ENCODE measurements at places on chromosomes 5 and 9. TPM values are rescaled to one million over a fixed set of nuclear protein-coding genes. Genes with fewer than 3 reads are reported as not detected.

GFPT2 gene
- polyA plus RNA-seq, result 11.6 TPM

DNA sequence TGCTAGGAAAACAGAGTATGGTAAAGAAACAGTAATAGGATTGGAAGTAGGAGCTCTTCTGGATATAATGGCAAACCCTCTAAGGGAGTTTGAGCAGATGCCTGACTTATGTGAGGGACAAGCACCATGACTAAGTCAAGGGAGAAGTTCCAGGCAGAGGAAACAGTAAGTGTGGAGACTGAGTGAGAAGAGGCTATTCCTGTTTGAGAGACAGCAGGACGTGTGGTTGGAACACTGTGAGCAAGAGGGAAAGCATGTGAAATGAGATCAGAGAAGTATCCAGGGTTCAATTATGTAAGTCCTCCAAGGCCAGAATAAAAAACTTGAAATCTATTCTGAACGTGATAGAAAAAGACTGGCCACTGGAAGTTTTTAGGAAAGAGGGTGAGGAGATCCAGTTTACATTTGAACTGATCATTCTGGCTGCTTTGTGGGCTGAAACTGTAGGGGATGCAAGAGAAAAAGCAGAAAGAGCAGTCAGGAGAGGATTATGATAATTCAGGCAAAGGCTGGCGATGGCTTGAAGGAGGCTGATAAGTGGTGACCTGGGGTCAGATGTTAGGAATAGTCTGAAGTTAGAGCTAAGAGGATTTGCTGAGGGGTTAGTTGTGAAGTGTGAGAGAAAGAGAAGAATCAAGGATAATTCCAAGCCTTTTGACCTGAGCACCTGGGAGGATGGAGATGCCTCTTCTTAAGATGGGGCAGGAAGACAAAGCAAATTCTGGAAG is 19.2 kb downstream of the DMAC1 start:
- DNase-seq, result peak; percentile 22

PRRX2 gene
- polyA plus RNA-seq, result 2.3 TPM

DNA sequence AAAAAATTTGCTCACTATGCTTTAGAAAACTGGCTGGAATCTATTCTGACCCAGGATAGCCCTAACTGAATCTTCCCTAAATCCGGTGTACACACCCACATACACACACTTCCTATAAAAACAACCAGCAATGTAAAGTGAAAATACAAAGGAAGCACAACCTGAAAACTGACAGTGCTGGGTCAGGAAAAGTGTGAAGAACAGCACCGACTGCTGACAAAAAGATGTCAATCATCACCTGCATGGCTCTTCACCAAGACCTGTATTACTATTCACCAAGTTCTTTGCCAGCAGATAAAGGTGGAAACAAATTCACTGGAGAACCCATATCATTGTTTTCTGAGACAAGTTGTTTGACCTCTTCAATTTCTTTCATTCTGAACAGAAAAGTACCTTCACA is 293.8 kb upstream of the GRAMD2B start:
- DNase-seq, result no peak

DNA sequence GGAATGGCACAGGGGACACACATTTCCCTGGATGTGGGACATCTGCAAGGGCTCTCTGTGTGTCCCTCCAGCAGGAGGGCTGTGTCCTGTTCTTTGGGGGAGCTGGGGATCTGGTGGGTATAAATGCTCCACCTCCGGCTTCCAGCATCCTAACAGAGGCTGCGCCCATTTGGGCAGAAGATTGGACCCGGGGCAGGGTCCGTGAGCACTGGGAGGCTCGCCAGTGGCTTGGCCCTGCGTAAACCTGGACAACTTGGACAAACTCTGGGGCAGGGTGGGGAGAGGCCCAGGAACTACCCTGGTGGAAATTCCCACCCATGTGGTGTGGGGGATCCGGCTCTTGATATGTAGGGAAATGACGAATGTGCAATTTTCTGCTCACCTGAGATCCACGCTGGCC is 80.9 kb downstream of the GADD45G start:
- no peak for DNase-seq

LMX1B gene
- polyA plus RNA-seq, result 0.34 TPM

- no peak for DNase-seq
Observed at GRCh38 chr5:36790847-36791246, 85.7 kb upstream of the NIPBL start.

DNA sequence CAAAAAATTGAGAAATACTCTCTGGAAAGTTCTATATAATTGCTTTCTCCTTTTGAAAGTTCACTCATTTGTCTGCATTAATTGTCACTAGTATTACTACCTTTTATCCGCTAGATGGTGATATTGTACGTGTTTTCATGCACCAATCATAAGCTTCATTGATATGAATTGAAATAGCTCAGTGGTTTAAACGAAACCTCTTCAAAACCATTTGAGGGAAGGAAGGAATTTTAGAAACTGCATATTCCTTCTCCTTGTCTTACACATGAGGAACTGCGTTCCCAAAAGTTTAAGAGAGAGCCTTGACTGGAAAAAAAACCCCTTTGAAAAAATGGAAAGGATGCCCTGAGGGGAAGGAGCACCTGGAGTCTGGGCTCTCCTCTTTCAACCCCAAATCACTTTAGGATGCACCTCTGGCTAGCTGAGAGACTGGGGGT is 98.6 kb downstream of the YTHDC2 start:
- DNase-seq, result peak; percentile 56

GRCh38 chr5:89260254-89260653 is 377.3 kb upstream of the MEF2C start:
- DNase-seq, result no peak

PNPLA7 gene
- polyA plus RNA-seq, result 2.9 TPM

IGIP gene
- polyA plus RNA-seq, result 4.0 TPM

- no peak for DNase-seq
Observed at GRCh38 chr9:89879276-89879675, 274.5 kb downstream of the GADD45G start.

DNA sequence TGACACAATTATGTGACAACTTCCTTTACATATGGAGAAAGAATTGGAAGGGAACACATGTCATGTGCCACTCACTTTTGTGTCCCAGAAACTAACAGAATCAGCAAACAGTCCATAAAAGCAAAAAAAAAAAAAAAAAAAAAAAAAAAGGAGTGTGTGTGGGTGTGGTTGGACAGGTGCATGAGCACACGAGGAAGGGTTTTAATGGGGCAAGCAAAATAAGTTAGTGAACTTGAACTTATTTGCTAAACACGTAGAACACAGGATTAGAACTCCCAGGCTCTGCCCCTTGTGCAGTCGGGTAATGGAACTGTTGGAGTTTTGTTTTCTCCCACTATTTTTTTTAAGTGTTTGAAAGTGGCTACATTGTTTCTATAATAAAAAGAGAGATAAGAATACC is 74.8 kb upstream of the PJA2 start:
- no peak for DNase-seq

DNA sequence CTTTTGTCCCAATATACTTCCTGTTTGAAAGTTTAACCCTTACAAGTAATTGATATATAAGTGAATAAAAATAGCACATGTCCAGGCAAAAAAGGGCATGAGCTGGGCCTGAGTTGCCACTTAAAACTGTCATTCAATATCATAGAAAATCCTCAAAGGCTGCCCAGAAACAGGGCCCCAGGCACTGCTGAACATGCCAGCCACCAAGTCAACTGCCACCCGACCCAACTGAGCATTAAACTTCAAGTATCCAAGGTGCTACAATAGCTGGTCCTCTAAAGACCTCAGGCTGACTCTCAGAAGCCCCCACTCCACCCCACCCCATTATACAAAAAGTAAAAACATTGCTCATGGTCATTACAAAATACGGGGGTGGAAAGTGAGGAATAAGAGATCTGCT is 83.7 kb downstream of the CEMIP2 start:
- DNase-seq, result no peak

DNA sequence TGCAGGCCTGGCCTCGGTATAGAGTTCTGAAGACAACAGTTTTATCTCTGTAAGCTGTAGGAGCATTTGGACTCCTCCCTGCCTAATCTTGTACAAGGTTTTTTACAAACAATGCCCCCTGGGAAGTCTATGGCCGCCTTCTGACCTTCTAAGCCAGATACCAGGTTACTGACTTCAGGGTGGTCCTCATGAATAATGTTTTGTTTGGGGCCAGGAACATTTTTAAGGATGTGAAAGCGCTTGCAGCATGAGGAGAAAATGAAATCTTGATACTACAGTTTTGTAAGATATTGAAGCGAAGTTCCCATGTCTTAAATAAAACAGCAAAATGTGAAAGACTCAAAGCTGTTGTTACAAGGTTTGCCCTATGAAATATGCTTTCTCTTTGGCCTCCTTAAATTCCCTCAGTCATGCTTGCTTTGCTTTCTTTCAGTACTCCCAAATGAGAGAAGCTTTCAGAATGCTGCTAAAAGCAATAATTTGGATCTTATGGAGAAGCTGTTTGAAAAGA is 5.2 kb downstream of the ANKDD1B start:
- peak; percentile 70 for DNase-seq

GRCh38 chr9:128025736-128026135 is 41.4 kb downstream of the NAIF1 start:
- DNase-seq, result no peak

DNA sequence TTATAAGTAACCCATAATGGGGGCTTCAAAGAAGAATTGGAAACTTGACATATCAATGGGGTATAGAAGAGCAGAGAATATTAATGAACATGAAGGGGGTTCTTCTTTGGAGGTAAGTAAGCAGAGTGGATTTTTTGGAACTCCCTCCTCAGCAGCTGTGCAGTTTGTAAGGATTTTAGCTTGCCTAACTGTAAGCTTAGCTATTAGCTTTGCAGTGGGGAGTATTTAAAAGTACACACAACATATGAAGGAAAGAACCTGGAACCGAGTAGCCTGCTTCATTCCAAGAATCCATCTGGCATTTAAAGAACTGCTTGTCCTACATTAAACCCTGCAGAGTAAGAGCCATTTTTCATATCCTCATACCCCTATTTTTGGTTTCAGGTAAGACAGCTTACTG is 2.2 kb upstream of the PBX3 start:
- DNase-seq, result peak; percentile 91

GRCh38 chr5:116543501-116543900 is 31.1 kb downstream of the SEMA6A start:
- no peak for DNase-seq

KLF9 gene
- 3.8 TPM for polyA plus RNA-seq

DNA sequence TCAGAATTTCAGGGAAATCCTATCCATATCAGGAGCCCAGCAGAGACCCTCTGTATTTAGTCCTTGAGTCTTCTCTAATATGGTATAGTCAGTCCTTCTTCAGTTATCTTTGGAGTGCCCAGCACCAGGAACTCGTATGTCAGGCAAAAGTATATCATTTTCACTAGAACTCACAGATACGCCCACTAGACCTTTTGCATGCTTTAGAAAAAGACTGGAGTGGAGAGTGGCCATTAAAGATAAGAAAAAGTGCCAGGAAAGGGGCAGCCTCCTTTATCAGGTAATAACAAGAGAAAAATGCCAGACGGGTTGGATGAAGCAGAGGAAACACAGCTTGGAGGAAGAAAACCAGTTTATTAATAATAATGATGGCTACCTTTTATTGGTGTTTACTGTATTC is 63.5 kb downstream of the GPR21 start:
- DNase-seq, result no peak

DNA sequence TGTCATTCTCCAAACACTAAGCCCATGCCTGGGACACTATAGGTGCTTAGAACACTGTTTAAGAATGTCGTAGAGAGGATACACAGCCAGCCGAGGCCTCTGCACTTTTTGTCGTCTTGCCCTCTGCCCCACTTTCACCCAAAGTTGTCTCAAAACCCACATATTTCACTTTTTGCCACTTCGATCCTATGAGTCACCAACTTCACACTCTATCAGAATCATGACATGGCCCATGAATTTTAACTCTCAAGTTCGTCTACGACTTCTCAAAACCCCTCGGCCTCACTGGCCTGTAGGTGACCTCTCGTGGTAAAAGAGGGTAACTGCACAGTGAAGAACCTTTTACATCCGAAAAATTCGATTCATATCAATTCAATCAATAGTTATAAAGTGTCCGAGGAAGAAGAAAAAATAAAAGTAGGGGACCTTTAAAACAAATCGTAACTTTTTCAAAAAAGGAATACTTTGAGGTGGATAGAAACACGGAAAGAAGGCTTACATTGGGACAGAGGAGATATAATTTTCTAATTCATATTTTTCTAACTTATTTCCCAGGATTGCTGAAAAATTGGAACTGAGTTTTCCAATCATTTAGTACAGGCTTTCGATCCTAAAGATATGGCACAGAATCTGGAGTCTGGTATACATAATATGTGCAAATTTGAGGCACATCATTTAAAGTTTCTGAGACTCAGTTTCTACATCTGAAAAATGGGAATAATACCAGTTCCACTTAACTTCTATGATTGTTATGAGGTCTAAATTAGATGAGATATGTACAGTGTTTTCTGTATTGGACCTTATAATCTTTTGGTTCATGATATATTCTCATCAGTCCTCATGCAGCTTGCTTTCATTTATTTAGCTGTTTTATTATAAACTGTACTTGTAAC is 122.6 kb downstream of the APBA1 start:
- peak; percentile 38 for DNase-seq

GRCh38 chr9:135661816-135662560 is 1.1 kb upstream of the LCN9 start:
- peak; percentile 60 for DNase-seq

DNA sequence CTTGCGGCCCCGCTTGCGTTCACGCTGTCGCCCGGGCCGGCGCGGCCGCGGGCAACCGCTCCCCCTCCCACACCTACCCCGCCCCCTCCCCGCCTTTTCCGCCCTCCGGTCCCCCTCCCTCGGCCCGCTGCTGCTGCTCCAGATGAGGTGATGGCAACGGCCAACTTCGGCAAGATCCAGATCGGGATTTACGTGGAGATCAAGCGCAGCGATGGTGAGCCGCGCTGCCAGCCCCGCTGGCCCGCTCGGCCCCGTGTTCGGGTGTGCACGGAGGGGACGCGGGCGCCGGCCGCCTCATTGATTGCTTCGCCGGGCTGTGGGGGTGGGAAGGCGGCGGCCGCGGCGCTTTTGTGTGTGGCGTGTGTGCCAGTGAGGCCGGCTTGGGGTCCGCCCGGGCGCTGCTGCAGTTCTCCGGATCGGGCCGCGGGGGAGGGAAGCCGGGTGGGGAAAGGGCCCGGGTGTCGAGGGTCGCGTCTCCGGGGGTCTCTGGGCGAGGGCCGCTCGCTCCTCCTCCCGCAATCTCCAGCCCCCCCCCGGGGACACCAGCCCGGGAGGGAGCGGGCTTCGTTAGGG is 403 bp downstream of the KIF2A start:
- no peak for DNase-seq

- DNase-seq, result no peak
Observed at GRCh38 chr5:76495870-76496269, 92.8 kb downstream of the IQGAP2 start.

- DNase-seq, result no peak
Observed at GRCh38 chr9:106981396-106982287, 118.7 kb downstream of the ZNF462 start.

GRCh38 chr5:124395287-124395686 is 351.2 kb downstream of the ZNF608 start:
- DNase-seq, result peak; percentile 41

LTC4S gene
- polyA plus RNA-seq, result 2.8 TPM

PCDHGA3 gene
- polyA plus RNA-seq, result 2.0 TPM

Measured in muscle of leg (tissue), 16 donors.